EH (cell line): ENCODE measurements at places on chromosomes 16 and 17.
A peak's percentile ranks its signal among the peaks of the same experiment; 100 is the strongest.

- DNase-seq = no peak
Observed at GRCh38 chr16:30838876-30839471, 52.0 kb upstream of the ZNF629 start.

GRCh38 chr17:17765359-17766076, 71.3 kb downstream of the SREBF1 start:
- DNase-seq = no peak

DNA sequence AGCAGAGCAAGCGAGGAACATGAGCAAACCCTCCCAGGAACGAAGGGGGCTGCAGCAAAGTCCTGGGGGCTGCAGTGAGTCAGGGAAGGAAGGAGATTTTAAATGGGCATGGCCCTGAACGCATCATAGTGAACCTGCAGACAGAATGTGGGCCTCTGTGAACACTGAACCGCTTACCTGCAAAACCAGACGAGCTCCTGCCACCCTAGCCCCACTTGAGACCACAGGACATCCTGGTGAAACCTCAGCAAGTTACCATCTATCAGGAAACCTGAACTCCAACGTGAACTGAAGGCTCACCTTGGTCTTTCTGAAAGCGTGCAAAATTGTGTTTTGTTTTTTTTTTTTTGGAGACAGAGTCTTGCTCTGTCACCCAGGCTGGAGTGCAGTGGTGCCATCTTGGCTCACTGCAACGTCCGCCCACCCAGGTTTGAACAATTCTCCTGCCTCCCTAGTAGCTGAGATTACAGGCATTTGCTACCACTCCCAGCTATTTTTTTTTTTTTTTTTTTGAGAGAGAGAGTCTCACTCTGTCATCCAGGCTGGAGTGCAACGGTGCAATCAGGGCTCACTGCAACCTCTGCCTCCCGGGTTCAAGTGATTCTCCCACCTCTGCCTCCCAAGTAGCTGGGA, 30.8 kb downstream of the FANCA start:
- DNase-seq = no peak

DNA sequence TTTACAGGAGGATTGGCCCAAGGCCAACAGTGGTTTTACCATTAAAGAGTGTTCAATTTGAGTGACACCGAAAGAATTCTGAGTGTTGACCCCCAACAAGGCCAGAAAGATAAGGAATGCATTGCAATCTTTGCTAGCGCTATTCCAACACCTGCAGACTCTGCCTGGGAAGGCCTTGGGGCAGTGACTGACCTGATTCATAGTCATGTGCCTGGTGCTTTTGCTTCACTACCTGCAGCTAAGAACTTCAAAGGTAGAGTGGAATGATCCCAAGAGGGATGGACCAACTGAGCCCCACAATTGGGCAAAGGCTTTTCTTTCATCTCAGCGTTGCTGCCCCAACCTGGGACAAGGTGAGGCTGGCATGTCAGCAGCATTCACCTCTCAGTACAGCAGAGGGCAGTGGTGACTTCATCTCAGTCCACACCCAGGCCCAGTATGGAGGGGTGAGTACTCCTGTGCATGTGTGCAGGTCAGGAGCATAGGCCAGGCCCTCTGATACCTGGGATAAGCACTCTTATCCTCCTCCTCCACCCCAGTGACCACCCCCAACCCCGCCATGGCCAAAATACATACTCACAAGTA, 149.6 kb upstream of the GNAO1 start:
- DNase-seq = peak; percentile 31

DNA sequence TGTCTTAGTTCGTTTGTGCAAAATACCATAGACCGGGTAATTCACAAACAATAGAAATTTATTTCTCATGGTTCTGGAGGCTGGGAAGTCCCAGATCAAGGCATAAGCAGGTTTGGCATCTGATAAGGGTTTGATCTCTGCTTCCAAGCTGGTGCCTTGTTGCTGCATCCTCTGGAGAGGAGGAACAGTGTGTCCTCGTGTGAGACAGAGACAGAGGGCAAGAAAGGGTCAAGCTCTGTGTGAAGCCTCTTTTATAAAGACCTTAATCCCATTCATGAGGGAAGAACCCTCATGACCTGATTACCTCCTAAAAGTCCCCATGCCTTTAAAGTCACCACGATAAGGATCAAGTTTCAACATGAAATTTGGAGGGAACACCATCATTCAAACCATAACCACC, 55.8 kb upstream of the TANC2 start:
- no peak for DNase-seq

DNA sequence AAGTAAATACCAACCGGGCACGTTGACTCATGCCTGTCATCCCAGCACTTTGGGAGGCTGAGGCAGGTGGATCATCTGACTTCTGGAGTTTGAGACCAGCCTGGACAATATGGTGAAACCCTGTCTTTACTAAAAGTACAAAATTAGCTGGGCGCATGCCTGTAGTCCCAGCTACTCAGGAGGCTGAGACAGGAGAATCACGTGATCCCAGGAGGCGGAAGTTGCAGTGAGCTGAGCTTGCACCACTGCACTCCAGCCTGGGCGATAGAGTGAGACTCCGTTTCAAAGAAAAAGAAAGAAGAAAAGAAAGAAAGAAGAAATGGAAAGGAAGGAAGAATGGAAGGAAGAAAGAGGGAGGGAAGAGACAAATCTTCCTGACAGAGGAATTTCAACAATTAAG, 108.7 kb downstream of the AHSP start:
- no peak for DNase-seq

GRCh38 chr16:67458121-67458641, 22.8 kb downstream of the ATP6V0D1 start:
- DNase-seq = peak; percentile 48

- DNase-seq = no peak
Observed at GRCh38 chr17:80868022-80868609, 123.5 kb upstream of the CHMP6 start.

GRCh38 chr16:17273142-17273561, 197.6 kb downstream of the XYLT1 start:
- DNase-seq = peak; percentile 94

DNA sequence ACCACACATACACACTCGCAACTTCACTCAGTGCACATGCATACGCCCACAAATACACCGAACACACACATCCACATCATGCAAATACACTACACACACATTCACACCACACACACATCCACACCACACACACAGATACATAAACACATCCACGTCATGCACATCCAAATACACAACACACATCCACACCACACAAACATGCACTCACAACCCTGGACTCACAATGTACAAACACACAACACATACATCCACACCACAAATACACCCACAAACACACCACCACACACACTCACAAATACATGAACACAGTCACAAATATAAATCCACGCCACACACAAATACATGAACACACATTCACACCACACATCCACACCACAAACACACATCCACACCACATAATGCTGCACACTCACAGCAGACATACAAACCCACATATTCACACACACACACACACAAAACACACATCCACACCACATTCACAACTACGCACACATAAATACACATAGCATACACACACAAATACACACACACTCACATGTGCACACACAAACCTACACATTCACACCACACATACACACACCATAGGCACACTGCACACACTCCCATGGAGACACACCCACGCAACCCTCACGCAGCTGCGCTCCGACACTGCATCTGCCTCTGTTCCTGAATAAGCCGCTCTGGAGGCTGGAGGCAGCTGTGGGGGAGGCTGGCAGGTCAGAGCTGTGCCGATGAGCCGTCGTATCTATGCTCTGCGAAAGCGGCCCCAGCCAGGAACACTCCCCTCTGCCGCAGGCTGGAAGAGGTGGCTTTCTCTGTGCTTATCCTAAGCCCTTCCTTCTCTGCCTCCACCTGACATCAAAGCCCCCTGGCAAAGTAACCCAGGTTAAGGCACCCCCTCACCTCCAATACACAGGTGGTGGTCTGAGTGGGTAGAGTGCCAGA, 141.8 kb downstream of the GRIN2A start:
- no peak for DNase-seq

GRCh38 chr17:67390646-67391361, 13.7 kb downstream of the PITPNC1 start:
- peak; percentile 97 for DNase-seq

DNA sequence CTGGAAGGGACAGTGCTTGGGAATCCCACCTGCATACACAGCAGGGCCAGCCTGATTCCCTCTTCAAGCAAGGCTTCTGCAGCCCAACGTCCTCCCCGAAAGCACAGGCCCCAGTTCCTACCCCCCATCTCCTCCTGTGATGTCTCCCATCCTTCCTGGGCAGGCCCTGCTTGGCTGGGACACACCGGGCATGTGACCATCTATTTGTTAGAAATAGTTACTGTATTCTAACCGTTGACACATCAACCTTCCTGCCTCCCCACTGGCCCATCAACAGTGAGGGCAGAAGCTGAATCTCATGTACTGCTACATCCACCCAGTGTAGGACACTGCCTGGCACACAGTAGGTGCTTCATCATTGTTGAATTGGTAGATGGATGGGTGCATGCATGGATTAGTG, 10.7 kb downstream of the PRR29 start:
- no peak for DNase-seq

- DNase-seq = no peak
Observed at GRCh38 chr17:51533219-51533618, 272.9 kb downstream of the UTP18 start.

DNA sequence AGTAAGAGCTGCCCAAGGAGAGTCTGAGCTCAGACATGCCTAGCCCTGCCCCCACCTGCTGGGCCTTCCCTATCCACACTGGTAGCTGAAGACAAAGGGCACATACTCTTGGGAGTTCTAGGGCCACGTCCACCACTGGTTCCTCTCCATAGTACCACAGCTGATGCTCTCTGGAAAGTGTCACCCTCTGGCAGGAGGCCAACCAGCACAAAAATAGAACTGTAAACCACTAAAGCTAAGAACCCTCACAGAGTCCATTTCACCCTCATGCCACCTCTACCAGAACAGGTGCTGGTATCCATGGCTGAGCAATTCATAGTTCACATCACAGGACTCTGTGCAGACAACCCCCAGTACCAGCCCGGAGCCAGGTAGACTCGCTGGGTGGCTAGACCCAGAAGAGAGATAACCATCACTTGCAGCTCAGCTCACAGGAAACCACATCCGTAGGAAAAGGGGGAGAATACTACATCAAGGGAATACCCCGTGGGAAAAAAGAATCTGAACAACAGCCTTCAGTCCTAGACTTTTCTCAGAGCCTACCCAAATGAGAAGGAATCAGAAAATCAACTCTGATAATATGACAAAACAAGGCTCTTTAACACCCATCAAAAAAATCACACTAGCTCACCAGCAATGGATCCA, 115.3 kb downstream of the CEP112 start:
- peak; percentile 28 for DNase-seq

DNA sequence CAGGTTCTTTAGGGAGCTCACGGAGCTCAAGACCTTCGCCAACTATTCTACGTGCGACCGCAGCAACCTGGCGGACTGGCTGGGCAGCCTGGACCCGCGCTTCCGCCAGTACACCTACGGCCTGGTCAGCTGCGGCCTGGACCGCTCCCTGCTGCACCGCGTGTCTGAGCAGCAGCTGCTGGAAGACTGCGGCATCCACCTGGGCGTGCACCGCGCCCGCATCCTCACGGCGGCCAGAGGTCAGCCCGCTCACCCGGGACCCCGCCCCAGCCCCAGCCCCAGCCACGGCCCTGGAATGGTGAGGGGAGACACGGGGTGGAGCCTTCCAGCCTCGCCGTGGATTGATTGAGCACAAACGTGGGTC, 13.5 kb downstream of the SARM1 start:
- no peak for DNase-seq

GRCh38 chr17:78724999-78725398, 57.1 kb downstream of the CYTH1 start:
- DNase-seq = no peak

DNA sequence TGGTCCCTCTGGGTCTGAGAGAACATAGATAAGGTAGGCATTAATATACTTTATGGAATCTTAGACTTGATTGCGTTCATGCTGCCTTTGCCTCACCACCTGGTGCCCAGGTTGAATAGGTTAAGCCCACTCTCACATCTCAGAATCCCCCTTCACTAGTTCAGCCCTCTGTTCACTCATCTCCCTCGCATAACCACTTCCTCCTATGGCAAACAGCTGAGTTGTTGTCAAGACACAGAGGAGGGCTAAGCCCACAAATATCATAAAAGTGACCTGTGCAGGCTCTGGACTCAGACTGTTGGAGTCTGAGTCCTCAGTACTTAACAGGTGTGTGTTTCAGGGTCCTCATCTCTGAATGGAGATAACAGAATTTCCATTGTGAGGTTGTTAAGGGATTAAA, 55.7 kb downstream of the GOSR1 start:
- DNase-seq = no peak

GRCh38 chr17:78237401-78238012, 6.1 kb downstream of the TMEM235 start:
- no peak for DNase-seq

GRCh38 chr17:39676198-39676819, 8.1 kb downstream of the PNMT start:
- peak; percentile 62 for DNase-seq

- no peak for DNase-seq
Observed at GRCh38 chr16:84737192-84738011, 37.6 kb downstream of the USP10 start.

- peak; percentile 59 for DNase-seq
Observed at GRCh38 chr16:578870-579405, 9.2 kb downstream of the PIGQ start.

- DNase-seq = peak; percentile 84
Observed at GRCh38 chr16:66947302-66948065, 12.2 kb downstream of the CES2 start.

DNA sequence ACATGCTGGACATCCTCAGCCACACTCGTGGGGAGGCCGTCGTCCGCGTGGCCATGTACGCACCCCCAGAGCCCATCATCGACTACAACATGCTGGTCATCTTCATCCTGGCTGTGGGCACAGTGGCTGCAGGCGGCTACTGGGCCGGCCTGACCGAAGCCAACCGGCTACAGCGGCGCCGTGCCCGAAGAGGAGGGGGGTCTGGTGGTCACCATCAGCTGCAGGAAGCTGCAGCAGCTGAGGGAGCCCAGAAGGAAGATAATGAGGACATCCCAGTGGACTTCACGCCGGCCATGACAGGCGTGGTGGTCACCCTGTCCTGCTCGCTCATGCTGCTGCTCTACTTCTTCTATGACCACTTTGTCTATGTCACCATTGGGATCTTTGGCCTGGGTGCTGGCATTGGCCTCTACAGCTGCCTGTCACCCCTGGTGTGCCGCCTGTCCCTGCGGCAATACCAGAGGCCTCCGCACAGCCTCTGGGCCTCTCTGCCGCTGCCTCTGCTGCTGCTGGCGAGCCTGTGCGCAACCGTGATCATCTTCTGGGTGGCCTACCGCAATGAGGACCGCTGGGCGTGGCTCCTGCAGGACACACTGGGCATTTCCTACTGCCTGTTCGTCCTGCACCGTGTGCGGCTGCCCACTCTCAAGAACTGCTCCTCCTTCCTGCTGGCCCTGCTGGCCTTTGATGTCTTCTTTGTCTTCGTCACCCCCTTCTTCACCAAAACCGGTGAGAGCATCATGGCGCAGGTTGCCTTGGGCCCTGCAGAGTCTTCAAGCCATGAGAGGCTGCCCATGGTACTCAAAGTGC, 900 bp downstream of the SPPL2C start:
- DNase-seq = no peak

DNA sequence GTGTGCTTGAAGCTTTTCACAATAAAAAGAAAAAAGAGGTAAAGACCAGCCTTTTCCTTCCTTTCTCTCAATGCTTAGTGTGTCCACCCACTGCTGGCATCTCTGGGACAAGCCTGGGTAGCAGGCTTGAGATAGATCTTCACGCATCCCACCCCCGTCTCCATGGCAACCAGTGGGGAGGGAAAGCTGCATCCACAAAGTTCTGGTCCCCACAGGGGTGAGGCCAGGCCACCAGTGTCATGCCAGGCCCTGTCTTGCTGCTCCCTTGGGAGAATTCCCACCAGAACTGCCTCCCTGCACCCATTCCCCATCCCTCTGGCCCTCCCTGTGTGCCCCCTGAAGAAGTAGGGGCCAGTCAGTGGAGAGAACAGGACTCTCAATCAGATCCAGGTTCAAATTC, 259.9 kb downstream of the MRTFB start:
- no peak for DNase-seq
